ENCODE measurements at places on chromosomes 4 and X. TPM values are rescaled to one million over a fixed set of nuclear protein-coding genes. Genes with fewer than 3 reads are reported as not detected.
A peak's percentile ranks its signal among the peaks of the same experiment; 100 is the strongest.

DNA sequence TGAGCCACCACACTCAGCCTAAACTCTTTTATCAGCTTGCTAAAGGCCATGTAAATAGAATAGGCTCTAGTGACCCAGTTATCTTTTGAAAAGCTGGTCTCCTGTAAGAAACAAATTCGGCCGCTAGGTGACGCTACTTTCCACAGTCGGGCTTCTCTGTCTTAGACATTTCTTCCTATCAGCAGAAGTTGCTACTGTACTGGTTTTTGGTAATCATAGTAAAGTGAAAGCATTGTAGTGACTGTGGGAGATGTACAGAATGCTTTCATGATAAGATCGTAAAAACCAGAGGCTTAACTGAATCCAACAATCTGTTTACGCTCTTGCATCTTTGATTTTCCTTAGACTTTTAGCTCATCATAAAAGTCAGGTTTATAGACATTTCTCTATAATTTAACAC lies 82.6 kb downstream of the GK start:
- no peaks in the 10 kb centered on the region for H3K36me3 ChIP-seq
- H3K27ac ChIP-seq, result no peak overlapping the region
- DNase-seq, result peak; percentile 64
- peaks cover under 1% of the 10 kb centered on the region for H3K4me1 ChIP-seq
- H3K27me3 ChIP-seq, result no peaks in the 10 kb centered on the region
- no peak overlapping the region for H3K4me3 ChIP-seq

- peak overlapping the region; percentile 94 for H3K4me3 ChIP-seq
- H3K27me3 ChIP-seq, result peaks cover 7% of the 10 kb centered on the region
- peaks cover 15% of the 10 kb centered on the region for H3K4me1 ChIP-seq
- no peak for DNase-seq
- H3K27ac ChIP-seq, result peak overlapping the region; percentile 95
Observed at GRCh38 chr4:158722291-158722916, 792 bp downstream of the PPID start.

The SMIM10L2A gene
- 4.7 TPM for total RNA-seq

The SPACA5 gene
- total RNA-seq, result not detected
